CD4-positive, alpha-beta T cell treated with Interleukin-6 for 4 hours (primary cell): ENCODE measurements at places on chromosomes 6 and 20.

- no peak for DNase-seq
Measured at GRCh38 chr6:101344885-101345284, 48.6 kb upstream of the GRIK2 start.

DNA sequence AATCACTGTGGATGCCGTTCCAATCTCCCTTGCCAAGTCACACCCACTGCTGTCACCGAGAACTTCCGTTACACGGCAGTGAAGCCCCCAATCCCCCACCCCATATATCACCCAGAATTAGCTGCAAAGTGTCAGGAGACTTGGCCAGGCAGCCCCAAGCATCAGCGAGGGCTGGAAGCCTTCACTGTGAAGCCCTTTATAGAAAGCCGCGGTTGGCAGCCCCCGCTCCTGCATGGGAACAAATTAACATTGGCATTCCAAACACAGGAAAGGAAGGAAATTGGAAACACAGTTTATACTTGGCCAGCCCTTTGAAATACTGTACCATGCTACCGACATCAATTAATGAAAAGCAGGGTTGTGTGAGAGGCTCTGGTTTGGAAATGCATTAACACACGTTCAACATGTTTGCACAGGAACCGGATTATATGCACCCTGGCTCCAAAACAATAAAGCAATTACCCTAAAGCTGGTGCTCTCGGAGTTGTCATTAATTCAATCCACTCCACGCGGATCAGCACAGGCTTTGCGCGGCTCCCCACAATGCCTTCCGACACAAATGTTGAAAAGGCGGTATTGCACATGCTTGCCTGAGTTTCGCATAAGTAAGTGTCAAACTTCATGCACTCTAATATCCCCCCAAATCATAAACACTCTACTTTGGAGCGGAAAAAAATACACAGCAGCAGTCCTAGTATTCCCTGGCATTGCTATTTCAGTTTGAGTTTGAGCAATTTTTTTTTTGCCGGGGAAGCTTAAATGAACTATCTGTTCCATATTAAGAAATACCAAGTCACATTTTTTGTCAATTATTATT lies 7.1 kb downstream of the BMP7 start:
- no peak for DNase-seq

GRCh38 chr20:10006447-10007090 lies 28.2 kb upstream of the ANKEF1 start:
- DNase-seq = no peak

DNA sequence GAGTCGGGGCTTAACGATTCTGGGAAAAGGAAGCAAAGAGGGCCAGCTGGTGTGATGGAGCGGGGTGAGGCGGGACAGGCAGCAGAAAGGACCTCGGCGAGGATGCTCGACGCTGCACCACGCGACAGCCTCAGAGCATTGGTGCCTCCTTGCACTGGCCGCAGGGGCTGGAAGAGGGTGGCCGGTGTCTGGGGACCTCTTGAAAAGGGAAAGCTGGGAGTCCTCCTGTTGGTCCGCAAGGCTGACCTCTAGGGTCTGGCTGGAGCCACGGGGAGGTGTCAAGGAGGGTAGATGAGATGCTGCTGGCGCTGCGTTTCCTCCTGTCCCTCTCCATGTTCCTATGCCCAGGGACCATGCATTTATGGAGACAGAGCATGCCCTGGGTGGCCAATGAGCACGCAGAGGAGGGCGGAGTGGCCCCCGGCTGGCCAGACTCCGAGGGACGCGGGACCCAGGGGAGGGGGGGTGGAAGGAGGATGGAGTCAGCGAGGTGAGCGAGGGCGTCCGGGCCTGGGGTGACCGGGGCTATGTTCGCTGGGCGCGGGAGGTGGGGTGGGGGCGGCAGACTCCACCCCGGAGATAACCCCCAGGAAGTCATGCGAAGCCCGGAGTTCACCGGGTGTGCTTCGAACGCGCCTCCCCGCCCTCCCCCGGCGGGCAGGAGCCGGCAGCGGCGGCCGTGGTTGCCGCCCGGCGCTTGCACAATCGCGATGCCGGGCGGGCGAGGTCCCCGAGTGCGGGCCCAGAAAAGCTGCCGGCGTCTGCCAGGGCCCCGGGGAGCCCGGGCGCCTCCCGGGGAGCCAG lies at the start of gene CYP24A1:
Gene CYP24A1, minus strand, starts transcription at position 334 of the 804 bp plus-strand sequence. CDS start 407 bp downstream, outside the sequence.
- no peak for DNase-seq

GRCh38 chr20:52049001-52049731 lies 142.4 kb downstream of the ZFP64 start:
- no peak for DNase-seq

- no peak for DNase-seq
Measured at GRCh38 chr20:40587038-40587437, 102.0 kb downstream of the MAFB start.

DNA sequence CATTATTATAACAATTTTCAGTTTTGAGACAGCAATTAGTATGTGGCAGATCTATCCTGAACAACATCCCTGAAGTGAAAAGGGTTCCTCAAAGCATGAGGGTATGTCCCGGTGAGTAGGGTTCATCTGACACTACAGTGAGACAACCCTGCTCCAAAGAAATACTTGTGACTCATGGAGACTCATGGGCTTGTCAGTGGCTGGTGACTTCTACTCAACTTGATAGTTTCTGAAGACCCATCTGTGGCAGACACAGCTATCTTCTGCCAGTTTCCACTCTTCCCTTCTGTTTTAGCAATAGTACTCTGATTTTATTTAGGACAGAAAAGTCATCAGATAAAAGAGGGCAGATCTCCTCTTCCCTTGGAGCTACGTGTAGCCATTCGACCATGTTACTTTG lies 41.4 kb downstream of the MAP3K7 start:
- DNase-seq = no peak

- no peak for DNase-seq
Measured at GRCh38 chr20:12966468-12967085, 42.2 kb upstream of the SPTLC3 start.

DNA sequence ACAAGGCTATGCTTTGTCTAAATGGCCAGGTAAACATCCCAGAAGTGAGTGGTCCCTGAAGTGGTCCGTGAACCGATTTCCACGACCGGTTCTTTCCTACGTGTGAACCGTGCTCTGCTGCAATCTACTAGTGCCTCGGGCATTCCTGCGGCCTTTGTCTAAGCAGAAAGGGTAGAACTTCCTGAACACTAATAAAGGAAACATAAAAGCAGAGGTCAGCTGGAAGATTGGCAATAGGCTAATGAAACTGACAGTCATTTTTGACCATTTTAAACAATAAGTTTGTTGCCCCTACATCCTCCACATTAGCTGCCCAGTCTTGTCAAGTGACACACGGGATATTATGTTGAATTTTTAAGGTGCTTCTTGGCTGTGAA lies 410.0 kb downstream of the PLCB1 start:
- DNase-seq = no peak

DNA sequence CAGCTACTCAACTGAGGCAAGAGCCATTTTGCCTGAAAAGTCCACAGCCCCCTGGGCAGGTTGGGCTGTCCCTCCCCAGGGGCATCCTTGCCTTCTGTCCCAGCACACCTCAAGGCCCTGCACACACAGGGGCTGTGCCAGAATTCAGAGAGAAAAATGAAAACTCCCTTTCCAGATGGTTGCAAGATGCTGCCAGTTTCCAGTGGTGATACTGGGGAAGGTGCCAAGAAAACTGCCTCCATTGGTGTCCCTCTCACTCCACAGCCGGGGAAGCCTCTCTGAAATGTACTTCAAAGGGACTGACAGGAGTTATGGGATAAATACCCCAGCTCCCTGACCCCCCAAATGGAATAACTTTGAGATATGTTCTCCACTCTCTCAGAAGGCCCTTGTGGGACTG lies 154.2 kb upstream of the MAFB start:
- DNase-seq = no peak

- DNase-seq = no peak
Measured at GRCh38 chr6:126086560-126086959, 100.2 kb downstream of the TRMT11 start.

DNA sequence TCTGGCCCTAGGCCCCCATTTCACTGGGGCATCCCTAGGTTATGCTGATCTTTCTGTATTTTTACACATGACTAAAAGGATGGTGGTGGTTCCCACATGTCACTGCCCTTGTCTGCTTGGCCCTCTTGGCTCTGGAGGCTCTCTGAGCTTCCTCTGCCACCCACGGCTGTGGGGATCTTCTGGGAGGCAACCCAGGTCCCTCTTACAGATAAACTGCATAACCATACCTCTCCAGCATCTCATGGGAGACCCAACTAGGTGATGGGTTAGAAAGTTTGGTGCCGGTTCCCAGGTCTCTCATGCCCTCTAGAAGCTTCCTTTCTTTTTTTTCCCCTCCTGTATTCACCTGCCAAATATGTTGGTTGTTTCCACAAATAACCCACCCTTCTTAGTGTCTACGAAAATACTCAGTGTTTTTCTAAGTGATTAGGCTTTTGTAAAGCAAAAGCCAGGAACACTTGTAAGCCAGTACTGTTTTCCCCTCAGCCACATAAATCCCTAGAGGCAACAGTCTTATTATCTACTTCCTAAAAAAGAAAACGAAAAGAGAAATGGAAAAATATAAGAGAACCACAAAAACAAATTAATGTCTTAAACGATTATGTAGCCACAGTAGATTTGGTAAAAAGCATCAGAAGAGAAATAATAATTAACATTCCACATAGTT lies 71.7 kb upstream of the SMLR1 start:
- DNase-seq = no peak

DNA sequence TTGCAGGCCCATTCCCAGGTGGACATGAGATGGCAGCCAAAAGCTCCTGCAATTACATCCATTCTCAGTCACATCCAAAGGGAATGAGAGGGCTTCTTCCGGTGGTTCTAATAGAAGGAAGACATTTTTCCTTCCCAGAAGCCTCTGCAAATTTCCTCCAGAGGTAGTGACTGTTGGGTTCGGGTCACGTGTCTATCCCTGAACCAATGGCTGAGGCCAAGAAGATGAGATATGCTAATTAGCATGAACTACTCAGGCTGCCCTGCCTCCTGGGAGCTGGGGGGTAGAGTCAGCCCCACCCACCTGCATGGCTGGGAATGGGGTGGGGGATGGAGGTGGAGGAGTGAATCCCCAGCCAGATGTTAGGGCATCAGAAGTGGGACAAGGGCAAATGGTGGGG lies 61.3 kb upstream of the IYD start:
- DNase-seq = no peak

GRCh38 chr6:33036535-33036934 lies 27.1 kb upstream of the HLA-DOA start:
- no peak for DNase-seq

GRCh38 chr20:19275038-19275629 lies 62.7 kb downstream of the SLC24A3 start:
- DNase-seq = no peak

- DNase-seq = no peak
Measured at GRCh38 chr6:127201321-127201720, 65.3 kb upstream of the RNF146 start.

DNA sequence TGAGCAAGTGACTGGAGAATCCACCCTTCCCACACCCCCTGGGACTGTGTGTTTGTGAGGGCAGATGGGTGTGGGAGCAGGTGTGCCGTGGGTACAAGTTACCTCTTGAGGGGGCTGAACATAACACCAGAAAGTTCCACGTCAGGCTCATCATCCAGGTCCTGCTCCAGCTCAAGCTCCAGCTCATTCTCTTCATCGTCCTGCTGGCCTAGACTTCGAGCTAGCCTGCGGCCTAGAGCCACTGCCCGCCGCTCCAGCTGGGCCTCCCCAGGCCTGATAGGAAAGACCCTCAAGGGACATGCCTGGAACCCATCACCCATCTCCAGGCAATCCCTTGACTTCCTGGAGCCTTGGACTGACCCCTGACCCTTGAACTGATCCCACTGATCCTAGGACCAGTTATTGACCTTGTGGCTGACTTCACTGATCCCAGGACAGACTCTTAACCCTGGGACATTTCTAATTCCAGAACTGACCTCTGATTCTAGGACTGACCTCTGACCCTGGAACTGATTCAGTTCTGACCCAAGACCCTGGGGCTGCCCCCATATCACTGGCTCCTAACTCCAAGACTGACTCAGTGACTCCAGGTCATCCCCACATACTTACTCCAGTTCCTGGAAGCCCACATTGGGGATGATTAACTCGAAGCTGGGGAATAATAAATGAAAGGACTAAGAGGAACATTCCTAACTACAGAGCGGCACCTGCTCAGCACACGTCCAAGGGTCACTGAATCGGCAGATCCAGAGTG lies 11.8 kb upstream of the SPAG4 start:
- no peak for DNase-seq

- DNase-seq = no peak
Measured at GRCh38 chr6:11318835-11319813, 86.7 kb upstream of the NEDD9 start.

DNA sequence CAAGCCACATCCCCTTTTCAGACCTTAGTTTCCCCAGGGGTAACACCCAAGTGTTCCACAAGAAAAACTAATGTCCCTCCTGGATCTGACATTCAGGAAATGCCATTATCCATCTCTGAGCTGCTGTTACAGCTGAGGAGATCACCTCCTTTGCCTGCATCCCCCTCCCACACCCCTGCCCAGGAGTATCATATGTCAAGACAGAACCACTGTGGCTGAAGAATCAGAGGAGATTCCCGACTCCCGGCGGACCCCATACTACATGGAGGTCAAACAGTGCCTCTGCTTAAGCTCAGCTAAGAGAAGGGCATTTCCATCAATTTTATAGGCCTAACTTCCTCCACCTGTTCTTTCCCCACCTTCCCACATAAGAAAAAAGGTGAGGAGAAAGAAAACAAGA lies 36.8 kb upstream of the LRFN2 start:
- no peak for DNase-seq

DNA sequence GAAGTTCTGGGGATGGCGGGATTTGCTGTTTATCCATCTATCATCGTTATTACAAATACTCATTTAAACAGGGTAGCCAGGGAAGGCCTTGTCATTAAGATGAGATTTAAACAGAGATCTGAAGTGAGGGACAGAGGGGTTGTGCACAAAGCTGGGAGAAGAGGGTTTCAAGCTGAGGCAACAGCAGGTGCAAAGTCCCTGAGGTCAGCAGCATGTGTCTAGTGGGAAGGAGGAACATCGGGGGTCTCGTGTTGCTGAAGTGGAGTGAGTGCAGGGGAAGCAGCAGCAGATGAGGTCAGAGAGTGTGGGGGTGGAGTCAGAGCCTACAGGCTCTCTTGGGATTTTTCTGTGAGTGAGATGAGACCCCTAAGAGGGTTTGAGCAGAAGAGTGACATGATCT lies 52.0 kb downstream of the CDH22 start:
- DNase-seq = no peak

GRCh38 chr20:31764641-31765305 lies 25.7 kb downstream of the TPX2 start:
- no peak for DNase-seq

GRCh38 chr20:51164731-51165130 lies 141.8 kb upstream of the KCNG1 start:
- DNase-seq = no peak

- no peak for DNase-seq
Measured at GRCh38 chr6:137217801-137218472, 1.2 kb downstream of the IFNGR1 start.

GRCh38 chr6:11975353-11975977 lies 36.6 kb upstream of the HIVEP1 start:
- DNase-seq = peak; percentile 26
